GM12878 (cell line): ENCODE measurements at places on chromosomes 7 and 10. TPM values are rescaled to one million over a fixed set of nuclear protein-coding genes. Genes with fewer than 3 reads are reported as not detected.

The CPED1 gene
- total RNA-seq, result 0.21 and 0.77 TPM in 2 replicates

GRCh38 chr10:69317175-69317604, 38.9 kb downstream of the HK1 start:
- DNase-seq, result no peak

- DNase-seq, result no peak
These were observed 6.5 kb upstream of the MCU start for GRCh38 chr10:72685264-72685921.

The GFRA1 gene
- total RNA-seq, result 0.05 TPM in 2 replicates

DNA sequence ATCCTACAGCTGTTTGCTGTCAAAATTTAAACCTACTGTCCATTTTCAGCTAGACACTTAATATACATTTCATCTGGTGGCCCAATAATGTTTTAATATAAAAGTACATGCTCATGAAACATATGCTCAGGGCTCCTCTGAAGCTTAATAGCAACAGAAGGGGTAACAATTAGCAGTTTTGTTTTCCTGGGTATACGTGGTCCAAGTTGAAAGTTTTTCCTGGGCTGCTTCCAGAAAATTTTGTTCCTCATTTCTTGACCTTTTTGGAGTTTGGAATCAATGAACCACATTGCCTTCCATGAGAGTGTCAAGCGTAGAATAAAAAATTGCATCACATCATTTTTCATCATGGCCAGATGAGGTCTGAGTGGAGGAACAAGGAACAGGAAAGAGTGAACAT, 537.3 kb upstream of the MGMT start:
- DNase-seq, result no peak

The PROSER2 gene
- 0.10 and 0.27 TPM in 2 replicates for total RNA-seq

The GNAT3 gene
- total RNA-seq, result 4.3 and 5.8 TPM in 2 replicates

DNA sequence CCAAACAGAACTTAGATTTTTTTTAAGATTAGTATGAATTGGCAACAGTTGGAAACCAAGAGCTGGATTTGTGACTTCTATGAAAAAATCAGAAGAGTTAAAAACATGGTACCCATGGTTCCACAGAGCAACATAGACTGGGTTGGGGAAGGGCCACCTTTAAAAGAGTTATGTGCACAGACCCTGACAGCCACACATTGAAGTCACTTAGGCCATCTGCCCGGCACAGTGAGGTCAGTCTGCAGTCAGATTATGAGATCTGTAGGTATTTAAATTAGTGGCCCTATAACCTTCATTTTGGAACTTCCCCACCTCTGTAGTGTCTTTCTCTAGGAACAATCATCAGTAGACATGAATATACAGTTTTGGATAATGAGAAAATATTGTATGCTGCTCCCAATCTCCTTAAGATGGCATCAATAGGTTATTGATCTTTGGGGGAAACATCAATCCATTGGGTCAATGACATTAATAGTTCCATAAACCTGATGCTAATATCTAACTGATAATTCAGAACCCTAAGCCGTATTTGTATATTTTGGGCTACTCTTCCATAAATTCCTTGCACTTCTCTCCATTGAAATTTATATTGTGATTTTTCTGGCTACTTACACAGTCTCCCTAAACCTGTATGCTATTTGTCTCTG, 7.0 kb downstream of the ANKRD1 start:
- no peak for DNase-seq

The ZNF248 gene
- total RNA-seq, result 5.7 and 7.1 TPM in 2 replicates

- DNase-seq, result no peak
These were observed 66.2 kb downstream of the DNAJB6 start for GRCh38 chr7:157402911-157403534.

GRCh38 chr10:69629897-69630650, at the start of gene FAM241B:
Gene FAM241B (plus strand): TSS chr10:69630247. CDS start chr10:69631744, 1,497 bp downstream.
- DNase-seq, result no peak

DNA sequence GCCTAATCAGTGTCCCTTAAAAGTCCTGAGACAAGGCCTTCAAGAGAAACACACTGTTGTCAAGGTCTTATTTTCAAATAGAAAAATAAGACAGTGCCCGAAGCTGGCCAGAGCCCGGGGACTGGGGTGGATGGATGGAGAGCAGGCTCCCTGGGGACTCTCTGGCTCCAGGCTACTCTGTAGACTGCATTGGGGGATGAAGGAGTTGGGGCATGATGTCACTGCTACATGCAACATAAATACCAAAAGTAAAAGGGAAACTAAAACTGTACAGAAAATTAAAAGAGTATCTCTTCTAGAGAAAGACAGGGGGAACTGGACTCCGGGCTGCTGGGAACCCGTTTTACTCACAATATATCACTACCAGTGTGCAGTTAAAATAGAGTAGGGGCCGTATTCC, 629.8 kb downstream of the KCNMA1 start:
- DNase-seq, result no peak

- no peak for DNase-seq
These were observed 132.0 kb downstream of the NEBL start for GRCh38 chr10:20765066-20765465.

DNA sequence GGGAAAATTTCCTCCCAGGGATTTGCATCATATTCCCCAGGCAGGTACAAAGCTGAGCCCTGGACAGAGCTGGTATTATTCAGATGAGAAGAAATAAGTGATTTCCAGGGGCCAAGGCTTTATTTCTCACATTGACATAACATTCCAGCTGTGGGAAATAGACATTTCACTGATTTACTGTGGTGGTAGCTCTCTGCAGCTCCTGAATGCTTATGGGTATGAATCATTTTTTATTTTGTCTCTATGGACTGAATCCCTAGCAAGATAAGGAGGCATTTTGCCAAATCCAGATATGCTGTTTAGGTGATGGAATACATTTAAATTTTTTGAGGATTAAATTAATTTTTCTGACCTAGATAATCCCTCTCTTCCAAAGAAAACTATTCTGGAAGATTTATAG, 97.9 kb downstream of the MTPN start:
- DNase-seq, result no peak

The FLNC gene
- 0.21 and 0.32 TPM in 2 replicates for total RNA-seq

- no peak for DNase-seq
These were observed 185.2 kb upstream of the PPP1R3A start for GRCh38 chr7:114104035-114104434.

DNA sequence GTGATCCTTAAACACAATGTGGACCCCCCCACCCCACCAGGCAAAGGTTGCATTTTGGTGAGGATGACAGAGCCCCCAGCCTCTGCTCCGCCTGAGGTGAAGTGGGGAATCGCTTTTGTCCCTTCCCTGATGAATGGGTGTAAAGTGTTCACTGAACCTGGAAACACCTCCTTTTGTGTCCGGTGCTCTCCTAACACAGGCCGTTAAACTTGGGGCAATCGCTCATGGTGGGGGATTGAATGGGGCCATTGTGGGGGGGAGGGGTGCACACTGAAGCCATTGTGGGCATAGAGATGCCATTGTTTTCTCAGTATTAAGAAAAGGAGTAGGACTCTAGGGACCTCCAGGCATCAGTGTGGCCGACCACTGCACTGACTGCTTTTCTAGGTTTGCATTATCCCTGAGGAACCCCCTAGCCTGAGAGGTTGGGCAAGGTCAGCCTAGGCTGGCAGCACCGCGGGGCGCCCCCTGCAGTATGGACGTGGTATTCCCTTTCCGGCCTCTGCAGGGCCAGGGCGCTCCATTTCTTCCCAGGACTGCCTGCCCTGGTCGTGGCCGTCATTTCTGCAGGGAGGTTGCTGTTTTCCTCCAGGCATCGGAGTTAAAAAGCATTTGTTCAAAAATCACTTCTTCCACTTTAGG, 158.3 kb downstream of the TCF7L2 start:
- no peak for DNase-seq

GRCh38 chr10:26468291-26468690, 30.1 kb downstream of the APBB1IP start:
- no peak for DNase-seq

DNA sequence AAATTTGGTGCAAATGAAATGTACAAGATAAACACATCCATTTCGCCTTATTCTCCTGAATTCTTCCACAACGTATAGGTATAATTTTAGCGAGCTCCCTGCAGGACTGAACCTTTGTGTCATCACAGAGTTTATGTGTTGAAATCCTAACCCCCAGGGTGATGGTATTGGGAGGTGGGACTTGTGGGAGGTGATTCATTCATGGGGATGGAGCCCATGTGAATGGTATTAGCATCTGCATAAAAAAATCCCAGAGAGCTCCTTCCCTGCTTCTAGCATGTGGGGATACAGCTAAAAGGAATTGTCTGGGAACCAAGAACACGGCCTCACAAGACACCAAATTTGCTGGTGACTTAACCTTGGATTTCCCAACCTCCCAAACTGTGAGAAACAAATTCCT, 741.4 kb upstream of the VSTM2A start:
- no peak for DNase-seq

- DNase-seq, result no peak
These were observed 22.9 kb upstream of the AOC1 start for GRCh38 chr7:150829426-150829825.

DNA sequence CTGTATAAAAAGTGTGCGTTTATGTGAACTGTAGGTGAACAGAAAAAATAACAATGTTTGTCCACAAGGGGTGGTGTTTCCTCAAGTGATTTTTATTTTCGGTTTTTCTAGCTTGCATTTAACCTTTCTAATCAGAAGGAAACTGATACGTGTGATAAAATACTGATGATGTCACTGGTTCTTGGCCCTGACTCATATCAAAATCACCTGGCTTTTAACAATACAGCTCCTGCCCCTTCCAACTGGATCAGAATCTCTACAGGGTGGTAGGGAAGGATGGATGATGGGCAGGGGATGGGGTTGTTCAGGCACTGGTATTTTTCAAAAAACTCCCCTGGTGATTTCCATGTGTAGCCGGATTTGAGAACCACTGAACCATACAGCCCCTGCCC, 10.9 kb downstream of the NPFFR1 start:
- peak; percentile 74 for DNase-seq

DNA sequence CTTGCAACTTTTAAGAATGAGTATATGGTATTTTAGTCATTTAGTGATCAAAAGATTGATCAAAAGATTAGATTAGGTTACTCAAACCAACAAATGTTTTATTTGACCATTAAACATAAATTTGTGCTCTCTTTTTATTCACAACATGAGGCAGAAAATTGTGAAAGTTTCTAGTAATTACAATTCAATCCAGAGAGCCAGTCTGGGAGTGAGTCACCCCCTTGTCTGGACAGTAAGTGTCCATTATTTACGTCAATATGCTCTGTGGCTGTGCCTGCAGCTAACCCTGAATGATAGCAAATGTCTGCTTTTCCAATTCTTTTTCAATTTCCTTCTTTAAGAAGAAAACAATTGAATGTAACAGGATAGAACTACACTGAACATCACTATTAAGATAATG, 27.9 kb downstream of the GNG11 start:
- DNase-seq, result no peak

The C7orf57 gene
- not detected in 2 replicates for total RNA-seq

- DNase-seq, result peak; percentile 5
These were observed 602.2 kb downstream of the LRMDA start for GRCh38 chr10:76033457-76034196.

The RBP4 gene
- total RNA-seq, result 1.2 and 2.0 TPM in 2 replicates

- no peak for DNase-seq
These were observed 79.3 kb upstream of the MDFIC start for GRCh38 chr7:114842551-114843065.

DNA sequence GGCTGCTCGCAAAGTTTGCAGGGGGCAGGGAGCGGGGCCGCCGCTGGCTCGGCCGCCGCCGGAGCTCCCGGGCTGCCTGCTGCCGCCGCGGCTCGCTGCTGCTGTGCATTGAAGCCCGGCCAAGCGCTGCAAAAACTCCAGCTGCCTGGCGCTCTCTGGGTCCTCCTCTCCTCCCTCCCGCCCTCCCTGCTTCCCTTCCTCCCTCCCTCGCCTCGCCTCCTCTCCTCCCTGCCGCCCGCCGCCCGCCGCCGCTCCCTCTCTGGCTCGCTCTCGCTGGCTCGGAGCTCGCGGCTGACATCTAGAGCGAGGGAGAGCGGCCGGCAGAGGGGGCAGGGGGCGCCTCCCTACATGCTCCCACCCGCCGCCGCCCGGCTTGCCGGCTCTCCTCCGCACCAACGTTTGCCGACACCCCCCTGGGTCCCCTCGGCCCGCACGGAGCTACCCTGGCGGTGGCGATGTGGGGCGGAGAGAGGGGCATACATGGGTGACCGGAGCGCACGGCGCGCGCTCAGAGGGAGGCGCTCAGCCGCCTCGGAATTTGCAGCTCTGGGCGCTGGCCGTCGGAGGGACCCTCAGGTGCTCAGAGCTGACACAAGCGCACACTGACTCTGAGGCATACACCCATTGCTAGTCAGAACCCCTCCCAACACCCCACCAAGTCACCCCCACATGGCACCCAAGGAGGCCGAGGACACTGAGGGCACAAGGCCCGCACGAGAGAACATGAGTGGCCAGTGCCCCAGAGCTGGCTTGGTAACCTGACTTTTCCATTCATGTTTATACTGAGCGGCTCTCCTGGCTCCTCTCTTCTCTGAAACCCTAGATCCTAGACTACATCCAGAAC, 1.2 kb upstream of the PLXNA4 start:
- no peak for DNase-seq

GRCh38 chr7:74405191-74405898, 48.4 kb upstream of the GTF2IRD1 start:
- DNase-seq, result no peak

GRCh38 chr7:8060241-8060640, 91.6 kb downstream of the GLCCI1 start:
- DNase-seq, result no peak

The KIAA1217 gene
- total RNA-seq, result 3.8 and 4.6 TPM in 2 replicates

DNA sequence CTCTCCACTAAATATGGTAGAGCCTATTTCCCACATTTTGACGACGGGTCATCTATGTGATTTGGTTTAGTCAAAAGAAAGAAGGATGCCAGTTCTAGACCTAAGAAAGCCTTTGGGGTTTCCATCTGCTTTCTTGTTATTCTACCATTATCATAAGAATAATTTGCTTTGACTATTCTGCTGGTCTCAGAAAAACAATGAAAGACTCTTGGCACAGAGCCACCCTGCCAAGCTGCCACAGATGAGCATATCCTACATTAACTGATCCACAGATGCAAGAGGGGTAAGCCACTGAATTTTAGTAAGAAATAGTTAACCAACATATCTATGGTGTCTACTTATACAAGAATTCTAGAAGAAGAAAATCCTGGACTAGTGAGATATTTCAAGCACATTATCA, 158.6 kb upstream of the MAGI2 start:
- no peak for DNase-seq

DNA sequence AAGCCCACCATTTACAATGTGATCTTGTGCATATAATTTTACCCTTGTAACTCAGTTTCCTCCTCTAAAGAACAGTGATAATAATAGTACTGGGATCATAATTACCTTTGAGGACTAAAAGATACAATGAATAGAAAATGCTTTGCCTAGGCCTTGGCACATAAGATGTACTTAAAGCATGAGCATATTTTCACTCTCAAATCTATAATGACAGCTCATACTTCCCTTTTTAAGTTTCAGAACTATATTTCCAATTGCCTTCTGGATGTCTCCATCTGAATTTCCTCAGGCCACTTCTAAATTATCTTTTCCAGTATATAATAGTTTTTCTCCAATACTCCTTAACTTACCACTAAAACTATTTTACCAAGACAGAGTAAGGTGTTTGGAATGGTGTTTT, 13.3 kb upstream of the ITGB8 start:
- no peak for DNase-seq
